Stimulated activated naive CD4-positive, alpha-beta T cell (primary cell): ENCODE measurements at places on chromosomes 12 and 14.

- no peak for DNase-seq
Measured at GRCh38 chr12:130391186-130391585, 53.5 kb downstream of the PIWIL1 start.

DNA sequence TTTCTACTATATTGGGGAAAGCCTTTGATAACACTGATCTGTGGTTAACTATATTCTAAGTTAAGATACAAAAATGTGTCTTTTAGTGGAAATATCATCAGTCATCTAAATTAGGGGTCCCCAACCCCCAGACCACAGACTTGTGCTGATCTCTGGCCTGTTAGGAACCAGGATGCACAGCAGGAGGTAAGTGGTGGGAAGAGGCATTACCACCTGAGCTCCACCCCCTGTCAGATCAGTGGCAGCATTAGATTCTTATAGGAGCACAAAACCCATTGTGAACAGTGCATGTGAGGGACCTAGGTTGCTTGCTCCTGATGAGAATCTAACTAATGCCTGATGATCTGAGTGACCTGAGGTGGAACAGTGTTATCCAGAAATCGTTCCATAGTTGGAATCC, 28.3 kb upstream of the LIN7A start:
- DNase-seq, result no peak

DNA sequence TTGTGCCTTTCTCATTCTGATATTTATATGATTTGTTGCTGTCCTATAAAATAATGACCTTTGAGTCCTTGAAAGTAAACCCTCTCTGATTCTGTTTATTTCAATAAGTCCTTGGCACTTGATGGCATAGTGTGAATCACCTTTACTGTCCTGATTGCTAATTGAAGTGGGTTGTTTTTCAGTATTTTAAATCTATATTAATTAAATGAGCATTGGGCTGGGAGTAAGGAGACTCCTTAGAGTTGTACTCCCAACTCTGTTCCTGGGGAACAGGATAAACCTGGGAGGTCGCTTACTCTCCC, 235.7 kb downstream of the EGLN3 start:
- no peak for DNase-seq

- DNase-seq, result no peak
Measured at GRCh38 chr12:48351022-48351708, 446 bp upstream of the ZNF641 start.

DNA sequence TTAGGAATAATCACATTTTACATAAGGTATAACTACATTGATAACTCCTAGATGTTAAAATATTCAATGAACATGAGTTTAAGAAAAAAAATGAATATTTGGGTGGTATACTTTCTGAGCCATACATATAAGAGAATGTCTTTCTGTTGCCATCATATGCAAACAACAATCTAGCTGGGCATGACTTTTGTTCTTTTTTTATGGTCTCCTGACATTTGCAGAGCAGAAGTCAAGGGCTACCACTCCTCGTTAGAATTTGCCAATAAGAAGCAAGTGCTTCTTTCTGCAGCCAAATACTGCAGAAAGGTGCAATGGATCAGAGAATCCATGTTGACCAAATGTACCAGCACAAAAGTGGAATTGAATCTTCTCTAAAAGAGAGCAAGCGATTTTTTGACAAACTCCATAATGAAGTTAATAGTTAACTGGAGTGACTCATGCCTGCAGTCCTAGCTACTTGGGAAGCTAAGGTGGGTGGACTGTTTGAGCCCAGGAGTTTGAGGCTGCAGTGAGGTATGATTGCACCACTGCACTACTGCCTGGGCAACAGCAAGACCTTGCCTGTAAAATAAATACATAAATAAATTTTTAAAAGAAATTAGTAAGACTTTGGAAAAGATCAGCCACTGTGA, 25.5 kb upstream of the CCDC91 start:
- DNase-seq, result no peak

- DNase-seq, result no peak
Measured at GRCh38 chr12:5328669-5329517, 103.0 kb upstream of the NTF3 start.

DNA sequence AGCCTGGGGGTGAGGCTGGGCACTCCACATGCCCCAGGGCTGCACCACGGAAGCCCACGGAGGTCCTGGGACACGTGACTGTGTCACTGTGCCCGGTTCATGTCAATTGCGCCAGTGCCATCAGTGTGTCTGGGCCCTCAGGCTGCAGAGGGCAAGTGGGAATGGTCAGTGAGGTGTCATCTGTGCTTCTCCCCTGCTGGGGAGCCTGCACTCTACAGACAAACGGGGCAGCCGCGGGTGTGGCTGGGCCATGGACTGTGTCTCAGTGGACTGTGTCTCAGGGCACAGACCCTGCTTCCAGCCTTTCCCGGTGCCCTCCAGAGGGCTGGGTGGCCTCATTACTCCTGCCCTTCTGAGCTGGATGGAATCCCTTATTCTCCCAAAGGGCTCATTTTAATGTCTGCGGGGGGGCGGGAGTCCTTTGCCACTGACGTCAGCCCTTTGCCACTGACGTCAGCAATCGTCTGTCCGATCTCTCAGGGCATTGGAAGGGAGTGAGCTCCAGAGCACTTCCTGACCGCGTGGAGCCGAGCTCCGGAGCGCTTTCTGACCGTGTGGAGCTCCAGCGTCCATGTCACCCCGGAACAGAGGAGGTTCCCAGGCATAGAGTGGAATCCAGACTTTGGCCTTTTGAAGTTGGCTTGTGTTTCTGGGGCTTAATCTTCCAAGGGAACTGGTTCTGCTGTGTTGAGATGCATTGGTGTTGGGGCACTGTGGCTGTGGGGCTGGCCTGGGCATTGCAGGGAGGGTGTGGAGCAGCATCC, 72.4 kb downstream of the ADGRD1 start:
- no peak for DNase-seq

GRCh38 chr14:64875350-64875749, 4.4 kb downstream of the SPTB start:
- DNase-seq, result no peak

GRCh38 chr12:1936406-1937320, 18.2 kb upstream of the CACNA2D4 start:
- no peak for DNase-seq

GRCh38 chr14:32300136-32300535, 29.0 kb upstream of the AKAP6 start:
- no peak for DNase-seq

DNA sequence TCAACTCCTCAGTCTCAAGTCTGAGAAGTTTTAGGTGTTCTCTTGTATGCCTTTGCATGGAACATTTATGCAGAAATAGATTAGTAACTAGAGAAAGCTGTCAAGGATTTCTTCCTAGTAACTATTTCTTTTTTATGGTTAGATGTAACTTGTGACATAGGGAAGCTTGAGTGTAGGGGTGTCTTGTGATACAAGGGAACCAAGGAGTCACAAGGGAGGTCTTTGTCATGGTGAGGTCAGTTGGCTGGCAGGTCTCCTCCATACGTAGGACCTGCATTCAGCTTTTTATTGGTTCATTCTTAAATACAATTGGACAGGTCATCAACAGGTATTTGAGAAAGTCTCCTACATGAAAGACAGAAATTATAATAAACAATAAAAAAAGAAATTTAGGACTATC, 394.0 kb upstream of the CCDC196 start:
- DNase-seq, result no peak

- no peak for DNase-seq
Measured at GRCh38 chr12:27549801-27550652, 26.0 kb downstream of the PPFIBP1 start.

DNA sequence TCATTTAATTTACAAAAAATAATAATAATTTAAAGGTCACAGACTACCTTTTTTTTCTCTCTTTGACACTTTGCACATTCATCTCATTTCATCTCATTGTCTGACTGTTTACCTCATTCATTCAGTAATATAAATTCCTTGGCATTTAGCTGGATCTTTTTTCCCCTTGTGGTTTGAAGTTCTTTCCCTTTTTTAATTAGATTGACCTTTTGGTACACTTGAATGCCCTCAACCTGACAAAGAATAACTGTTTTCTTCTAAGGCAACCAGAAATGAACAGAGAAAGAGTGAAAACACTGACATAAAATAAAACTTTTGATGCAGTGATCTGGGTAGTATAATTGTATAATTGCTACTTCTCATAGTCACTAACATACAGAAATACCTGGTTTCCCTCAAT, 774.9 kb upstream of the NOVA1 start:
- DNase-seq, result no peak
